Hematopoietic multipotent progenitor cell treated with erythropoietin and hydrocortisone succinate and interleukin-3 and kit ligand, for 8 days (in vitro differentiated cells): ENCODE measurements at places on chromosomes 13 and 19.

GRCh38 chr13:24892829-24893228 is 128.9 kb downstream of the RNF17 start:
- DNase-seq, result no peak

GRCh38 chr13:93903909-93904308 is 575.6 kb downstream of the DCT start:
- DNase-seq, result no peak

GRCh38 chr13:34224877-34225276 is 406.9 kb downstream of the RFC3 start:
- no peak for DNase-seq

GRCh38 chr19:40927567-40927966 is 45.5 kb upstream of the CYP2A7 start:
- no peak for DNase-seq

GRCh38 chr13:94303644-94304174 is 175.8 kb downstream of the DCT start:
- no peak for DNase-seq

- no peak for DNase-seq
Observed at GRCh38 chr19:40510526-40511115, 43.8 kb downstream of the SPTBN4 start.

- DNase-seq, result no peak
Observed at GRCh38 chr19:49338691-49339300, 3.6 kb downstream of the CD37 start.

- DNase-seq, result no peak
Observed at GRCh38 chr13:30882026-30882850, 23.8 kb upstream of the MEDAG start.

GRCh38 chr19:13774217-13775191 is at the start of gene C19orf53:
Gene C19orf53, plus strand, starts transcription at chr19:13774456. Its CDS starts 22 bp downstream, at chr19:13774478.
- DNase-seq, result peak; percentile 93

GRCh38 chr13:35592457-35592856 is 116.0 kb upstream of the MAB21L1 start:
- DNase-seq, result no peak

GRCh38 chr19:54389553-54389952 is 24.8 kb upstream of the LAIR1 start:
- peak; percentile 48 for DNase-seq

- no peak for DNase-seq
Observed at GRCh38 chr13:24103782-24104372, 56.6 kb upstream of the SPATA13 start.

- DNase-seq, result no peak
Observed at GRCh38 chr13:30991922-30992321, 59.5 kb downstream of the TEX26 start.

DNA sequence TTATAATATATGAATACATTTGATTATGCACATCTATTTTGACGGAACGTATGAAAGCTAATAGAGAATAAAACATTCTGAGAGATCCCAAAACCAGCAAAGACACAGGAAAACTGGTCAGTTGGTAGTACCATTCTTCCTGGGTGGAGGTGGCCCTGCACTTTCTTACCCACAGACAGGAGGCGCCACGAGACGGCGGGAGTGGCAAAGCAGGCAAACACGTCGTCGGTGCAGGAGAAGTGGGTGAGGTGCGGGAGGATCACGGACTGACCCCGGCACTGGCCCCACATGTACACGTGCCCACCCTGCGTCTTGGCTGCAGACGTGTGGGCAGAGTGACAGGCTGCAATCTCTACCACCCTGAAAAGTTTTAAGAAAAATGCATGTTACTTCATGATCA is 36.1 kb downstream of the RCBTB1 start:
- DNase-seq, result no peak

DNA sequence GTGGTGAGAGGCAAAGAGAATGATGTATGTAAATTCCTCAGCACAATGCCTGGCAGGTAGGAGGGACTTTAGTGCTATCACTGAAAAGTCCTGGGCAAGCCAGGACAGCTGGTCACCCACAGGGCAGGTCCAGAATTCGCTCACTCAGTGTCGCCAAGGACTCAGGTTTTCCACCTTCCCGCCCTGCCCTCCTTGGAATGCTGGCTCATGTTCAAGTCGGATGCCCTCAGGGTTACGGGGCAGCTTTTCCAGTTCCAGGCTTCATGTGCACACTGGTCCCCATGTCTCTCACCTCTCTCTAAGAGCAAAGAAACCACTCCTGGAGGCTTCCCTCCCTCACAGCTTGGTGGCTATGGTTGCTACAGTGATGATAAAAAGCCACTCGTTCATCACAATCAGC is 24.8 kb upstream of the NAXD start:
- no peak for DNase-seq

GRCh38 chr19:8020681-8021080 is 15.2 kb upstream of the ELAVL1 start:
- DNase-seq, result no peak

- no peak for DNase-seq
Observed at GRCh38 chr19:46126086-46126580, 1.6 kb upstream of the IGFL3 start.

DNA sequence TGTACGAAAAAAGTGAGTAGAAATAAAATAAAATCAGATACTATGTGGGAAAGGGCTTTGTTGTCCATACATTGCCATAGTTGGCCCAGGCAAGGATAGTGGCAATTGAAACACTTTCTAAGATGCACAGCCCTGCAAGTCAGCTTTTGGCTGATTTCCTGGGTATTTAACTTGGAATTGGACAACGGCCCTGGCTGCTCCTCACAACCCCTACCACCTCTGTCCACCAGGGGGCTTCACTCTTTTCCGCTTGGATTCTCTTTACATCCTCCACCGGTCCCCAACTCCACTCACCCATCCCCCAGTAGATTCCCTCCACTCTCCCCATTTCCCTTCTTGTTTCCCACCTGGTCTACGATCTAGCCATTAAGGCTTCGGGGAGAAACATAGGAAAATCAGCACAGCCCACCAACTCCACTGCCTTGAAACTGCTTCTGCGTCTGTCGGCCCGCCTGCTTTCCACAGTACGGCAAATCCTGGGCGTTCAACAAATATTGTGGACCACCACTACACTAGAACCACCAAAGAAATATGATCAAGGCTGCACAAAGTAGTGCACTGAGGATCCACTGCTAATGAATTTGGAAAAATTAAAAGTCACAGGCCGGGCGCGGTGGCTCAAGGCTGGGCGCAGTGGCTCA is 48.6 kb upstream of the GTF3A start:
- DNase-seq, result peak; percentile 70

DNA sequence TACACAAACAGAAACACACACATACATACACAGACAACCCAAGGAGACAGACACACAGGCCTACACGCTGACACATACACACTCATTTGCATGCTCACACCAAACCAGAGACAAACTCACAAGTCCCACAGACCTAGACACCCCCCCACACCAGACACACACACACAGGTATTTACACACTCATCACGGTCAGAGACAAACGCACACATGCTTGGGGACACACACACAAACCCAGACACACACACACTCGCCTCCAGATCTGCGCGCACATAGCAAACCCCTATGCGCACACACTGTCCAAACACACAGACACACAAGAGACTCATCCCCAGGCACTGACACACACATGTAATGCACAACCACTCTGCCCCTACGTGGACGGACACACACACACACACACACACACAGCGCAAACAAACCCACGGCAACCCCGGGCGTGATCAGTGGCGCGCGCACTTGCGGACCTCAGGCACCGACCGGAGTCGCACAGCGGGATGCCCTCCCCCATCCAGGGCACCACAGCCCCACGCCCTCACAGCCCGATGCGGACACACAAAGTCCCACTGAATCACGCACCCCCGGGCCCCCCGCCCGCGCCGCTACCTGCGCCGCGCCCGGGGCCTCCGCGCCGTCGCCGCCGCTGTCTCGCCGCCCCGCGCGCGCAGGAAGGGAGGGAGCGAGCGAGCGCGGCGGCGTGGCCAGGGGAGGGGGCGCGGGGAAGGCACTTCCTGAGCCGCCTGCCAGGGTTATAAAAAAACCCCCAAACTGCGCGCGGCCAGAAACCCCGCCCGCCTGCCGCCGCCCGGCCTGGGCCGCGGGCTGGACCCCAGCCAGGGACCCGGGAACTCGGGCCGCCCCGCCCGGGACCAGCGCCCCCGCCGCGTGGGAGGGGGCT is at the start of gene ADAMTS10:
Gene ADAMTS10, minus strand, starts transcription at position 675 of the 895 bp plus-strand sequence. CDS start 5,005 bp downstream, outside the sequence.
- DNase-seq, result peak; percentile 21

GRCh38 chr19:42125536-42125935 is 6.7 kb downstream of the POU2F2 start:
- no peak for DNase-seq

- DNase-seq, result no peak
Observed at GRCh38 chr13:94312511-94313216, 166.8 kb downstream of the DCT start.

- no peak for DNase-seq
Observed at GRCh38 chr13:79674765-79675515, 194.0 kb downstream of the NDFIP2 start.

- peak; percentile 41 for DNase-seq
Observed at GRCh38 chr13:109764470-109765291, 21.7 kb downstream of the IRS2 start.

- no peak for DNase-seq
Observed at GRCh38 chr19:48796298-48797083, 14.3 kb downstream of the BCAT2 start.

- DNase-seq, result no peak
Observed at GRCh38 chr13:58698531-58698930, 1067.0 kb downstream of the PCDH17 start.

- DNase-seq, result no peak
Observed at GRCh38 chr13:47886314-47886713, 114.8 kb downstream of the SUCLA2 start.

GRCh38 chr13:75636436-75637180 is 478 bp downstream of the LMO7 start:
- peak; percentile 11 for DNase-seq

DNA sequence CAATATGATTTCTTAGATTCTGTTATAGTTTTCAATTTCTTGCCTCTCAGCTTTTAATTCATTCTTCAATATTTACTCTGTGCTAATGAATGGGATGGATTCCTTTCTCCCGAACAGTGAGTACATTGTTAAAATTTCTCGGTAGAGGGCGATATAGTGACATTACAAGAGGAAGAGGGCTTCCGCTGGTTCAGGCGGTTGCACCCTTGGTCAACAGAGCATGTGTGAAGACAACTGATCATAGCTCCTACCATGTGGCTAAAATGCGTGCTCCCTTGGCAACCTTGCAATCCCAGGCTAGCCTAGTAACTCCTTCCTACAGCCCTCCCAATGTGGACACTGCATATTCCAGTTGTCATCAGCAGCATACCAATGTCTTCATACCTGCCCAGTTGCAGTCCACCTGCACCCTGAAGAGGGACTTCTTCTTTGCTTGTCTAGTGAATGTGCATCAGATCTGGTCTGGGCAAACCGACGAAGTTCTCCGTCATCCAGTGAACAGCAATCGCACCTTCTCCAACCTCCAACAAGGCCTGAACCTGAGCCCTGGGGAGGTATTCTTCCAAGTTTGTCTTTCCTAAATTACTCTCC is 653.0 kb upstream of the GPC6 start:
- no peak for DNase-seq

DNA sequence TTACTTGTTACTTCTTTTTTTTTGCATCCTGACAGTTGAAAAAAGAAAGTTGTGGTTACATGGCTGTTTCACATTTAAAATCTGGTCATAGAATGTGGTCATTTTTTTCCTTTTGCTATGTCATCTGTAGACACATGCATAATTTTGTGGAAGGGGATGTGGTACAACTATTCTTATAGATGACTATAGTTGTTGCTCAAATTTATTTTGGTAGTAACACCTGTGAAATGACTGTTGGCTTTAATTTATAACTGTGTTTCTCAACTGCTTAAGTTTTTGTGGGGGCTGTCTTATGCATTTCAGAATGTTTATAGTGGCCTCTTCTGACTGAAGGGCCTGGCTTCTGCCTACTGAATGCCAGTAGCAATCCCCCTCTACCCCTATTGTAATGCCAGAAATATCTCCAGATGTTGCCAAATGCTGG is 130.5 kb downstream of the PAN3 start:
- DNase-seq, result peak; percentile 13

GRCh38 chr13:101916775-101917474 is 464.4 kb downstream of the ITGBL1 start:
- DNase-seq, result no peak

DNA sequence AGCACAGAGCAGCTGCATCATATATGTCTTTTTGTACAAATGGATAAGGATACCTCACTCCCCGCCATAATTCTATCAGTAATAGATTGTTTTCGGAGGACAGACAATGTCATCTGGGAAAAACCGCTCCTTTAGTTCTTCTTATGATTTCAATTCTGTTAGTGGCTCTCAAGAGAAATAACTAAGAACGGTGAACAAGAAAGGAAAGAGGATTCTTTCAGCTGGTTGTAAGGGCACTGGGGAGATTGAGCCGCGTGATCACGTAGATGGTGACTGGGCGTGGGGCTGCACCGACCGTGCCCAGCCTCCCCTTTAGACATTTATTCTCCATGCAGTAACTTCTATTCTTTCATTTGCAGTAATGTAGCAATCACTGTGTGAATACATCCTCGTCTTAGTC is 99.4 kb upstream of the PEG3 start:
- no peak for DNase-seq

GRCh38 chr13:95352486-95352885 is 51.2 kb upstream of the ABCC4 start:
- no peak for DNase-seq

- no peak for DNase-seq
Observed at GRCh38 chr13:52780611-52781010, 41.0 kb upstream of the CNMD start.

GRCh38 chr13:76929851-76930374 is 18.4 kb upstream of the ACOD1 start:
- no peak for DNase-seq

GRCh38 chr13:27830010-27830409 is 37.7 kb downstream of the GSX1 start:
- DNase-seq, result peak; percentile 23

DNA sequence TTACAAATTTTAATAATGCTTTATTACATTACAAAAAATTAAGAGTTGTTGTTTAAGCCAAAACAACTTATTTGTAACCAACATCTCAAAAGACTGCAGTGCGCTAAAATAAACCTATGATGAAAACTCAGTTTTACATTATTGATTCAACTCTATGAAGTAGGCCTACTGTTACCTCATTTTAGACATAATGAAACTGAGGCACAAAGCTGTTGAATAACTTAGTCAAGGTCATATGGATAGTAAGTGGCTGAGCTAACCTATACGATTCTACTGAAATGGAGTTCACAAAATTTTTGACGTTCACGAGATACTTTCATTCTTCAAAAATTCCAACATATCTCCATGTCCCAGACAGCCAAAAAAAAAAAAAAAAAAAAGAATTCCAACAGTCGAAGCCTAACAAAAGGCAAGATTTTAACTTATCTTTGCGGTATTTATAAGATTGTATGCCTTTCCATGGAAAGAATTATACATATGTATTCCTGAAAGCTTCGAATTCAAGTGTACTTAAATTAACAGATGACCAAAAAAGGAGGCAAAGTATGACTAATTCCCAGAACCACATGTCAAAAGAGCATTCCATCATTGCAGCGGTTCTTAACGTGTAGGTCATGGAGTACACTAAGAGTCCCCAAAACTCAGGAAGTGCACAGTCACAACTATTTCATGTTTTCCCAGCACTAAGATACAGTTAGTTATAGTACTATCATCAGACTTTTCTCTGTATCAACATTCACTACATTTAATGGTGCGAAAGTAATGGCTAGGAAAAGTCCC is 69.4 kb downstream of the PSPC1 start:
- no peak for DNase-seq
